ENCODE measurements at places on chromosomes 6 and 20.
A peak's percentile ranks its signal among the peaks of the same experiment; 100 is the strongest.

DNA sequence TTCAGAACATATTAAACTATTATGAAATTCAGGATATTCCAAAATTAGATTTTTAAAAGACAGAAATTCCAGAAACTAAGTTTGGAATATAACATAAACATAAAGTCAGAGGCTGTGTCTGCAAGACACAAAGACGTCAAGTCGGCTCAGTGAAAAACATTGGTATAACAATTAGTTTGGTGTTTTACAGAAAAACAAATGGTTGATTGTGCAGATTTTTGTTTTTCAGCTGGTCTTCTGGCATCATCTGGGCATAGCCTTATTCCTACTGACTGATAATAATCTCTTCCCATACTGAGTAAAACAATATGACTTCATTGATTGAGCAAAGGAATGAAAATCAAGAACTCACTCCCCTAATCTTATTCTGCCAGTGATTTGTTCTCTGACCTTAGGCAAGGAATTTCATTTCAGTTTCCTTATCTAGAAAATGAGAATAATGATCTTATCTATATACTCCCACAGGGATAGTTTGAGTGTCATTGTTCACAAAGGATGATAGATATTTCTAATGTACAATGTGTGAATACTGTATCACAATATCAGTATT, 84.3 kb downstream of the FRK start:
- DNase-seq, result no peak

GRCh38 chr6:3337521-3338350, 79.0 kb downstream of the PSMG4 start:
- DNase-seq, result peak; percentile 31

- DNase-seq, result no peak
Measured at GRCh38 chr6:33779290-33779689, 9.6 kb downstream of the LEMD2 start.

GRCh38 chr6:34235307-34236130, 1.2 kb upstream of the HMGA1 start:
- peak; percentile 98 for DNase-seq

- no peak for DNase-seq
Measured at GRCh38 chr6:162532283-162533008, 195.1 kb downstream of the PRKN start.
